ENCODE measurements at places on chromosomes 3 and 15.
A peak's percentile ranks its signal among the peaks of the same experiment; 100 is the strongest.

DNA sequence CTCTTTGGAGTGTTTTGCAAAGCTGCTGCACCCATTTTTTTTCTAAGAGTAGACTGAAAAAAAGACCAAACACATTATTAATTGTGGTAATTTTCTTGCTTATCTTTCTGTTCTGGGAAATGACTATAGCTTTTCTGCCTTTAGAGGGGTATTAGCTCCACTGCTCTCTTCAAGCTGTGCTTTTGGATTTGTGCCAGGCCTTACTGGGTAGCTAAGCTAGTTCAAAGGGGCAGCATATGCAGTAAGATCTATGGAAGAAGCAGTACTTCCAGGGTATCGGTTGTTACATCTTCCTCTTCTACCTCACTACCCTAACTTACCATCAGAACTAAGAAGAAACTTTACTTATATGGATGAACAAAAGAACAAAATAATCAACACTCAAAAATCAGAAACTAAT is 28.7 kb upstream of the ARIH1 start:
- no peak for DNase-seq

DNA sequence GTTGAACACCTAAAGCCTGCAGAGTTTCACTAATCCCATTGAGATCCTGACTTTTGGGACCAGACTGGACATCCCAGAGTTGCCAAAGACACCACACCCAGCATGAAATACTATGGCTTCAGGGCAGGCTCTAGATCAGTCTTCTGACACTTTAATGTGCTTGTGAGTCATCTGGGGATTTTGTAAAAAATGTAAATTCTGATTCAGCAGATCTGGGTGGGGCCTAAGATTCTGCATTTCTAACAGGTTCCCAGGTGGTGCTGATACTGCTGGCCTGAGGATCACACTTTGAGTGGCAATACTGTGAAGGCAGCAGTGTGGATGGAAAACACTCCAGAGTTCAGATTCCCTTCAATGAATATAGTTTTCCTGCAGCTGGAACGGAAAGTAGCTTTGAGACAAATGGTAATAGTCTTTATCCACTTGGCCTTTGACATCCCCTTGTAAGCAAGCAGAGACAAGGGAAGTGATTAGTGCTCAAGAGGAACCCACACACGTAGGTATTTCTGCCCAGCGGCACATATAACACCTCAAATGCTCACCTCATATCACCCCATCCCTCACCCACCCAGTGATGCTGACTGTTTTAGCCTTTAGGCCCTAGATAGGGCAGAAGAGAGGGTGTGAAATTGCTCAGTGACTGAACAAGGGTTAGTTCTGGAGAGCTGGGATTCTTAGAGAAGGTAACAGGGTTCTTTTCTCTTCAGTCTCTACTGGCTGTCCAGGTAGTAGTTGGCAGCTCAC is 51.5 kb upstream of the GSK3B start:
- no peak for DNase-seq

GRCh38 chr3:106208967-106209366 is 340.2 kb upstream of the CBLB start:
- no peak for DNase-seq

DNA sequence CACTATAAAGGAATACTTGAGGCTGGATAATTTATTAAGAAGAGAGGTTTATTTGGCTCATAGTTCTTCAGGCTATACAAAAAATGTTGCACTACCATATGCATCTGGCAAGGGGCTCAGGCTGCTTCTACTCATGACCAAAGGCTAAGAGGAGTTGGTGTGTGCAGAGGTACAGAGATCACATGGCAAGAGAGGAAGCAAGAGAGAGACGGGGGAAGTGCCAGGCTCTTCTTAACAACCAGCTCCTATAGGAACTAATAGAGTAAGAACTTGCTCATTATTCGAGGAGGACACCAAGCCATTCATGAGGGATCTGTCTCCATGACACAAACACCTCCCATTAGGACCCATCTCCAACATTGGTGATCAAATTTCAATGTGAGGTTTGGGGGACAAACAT is 6.0 kb upstream of the FNDC3B start:
- DNase-seq, result no peak

GRCh38 chr3:124467980-124468902 is 262.0 kb upstream of the UMPS start:
- peak; percentile 5 for DNase-seq

DNA sequence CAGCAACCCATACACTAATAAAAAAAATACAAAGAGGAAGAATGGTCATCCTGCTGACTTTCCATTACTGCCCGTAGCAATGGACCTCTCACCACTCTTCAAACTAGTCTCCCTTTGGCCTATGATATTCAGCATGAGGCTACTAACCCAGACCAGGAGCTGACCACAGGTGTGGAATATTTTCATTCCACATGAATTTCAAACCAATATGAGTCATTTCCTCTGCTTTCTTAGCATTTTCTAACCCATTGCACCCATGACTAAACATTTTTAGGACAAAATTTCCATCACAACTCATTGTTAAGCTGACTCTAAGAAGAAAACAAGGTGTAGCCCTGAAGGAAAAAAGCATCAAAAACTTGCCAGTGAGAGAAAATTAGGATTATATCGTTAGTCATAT is 34.0 kb upstream of the ZPLD1 start:
- DNase-seq, result no peak

- DNase-seq, result no peak
Observed at GRCh38 chr3:84165328-84165727, 793.5 kb upstream of the CADM2 start.

- no peak for DNase-seq
Observed at GRCh38 chr3:11198070-11198469, 43.8 kb downstream of the HRH1 start.

DNA sequence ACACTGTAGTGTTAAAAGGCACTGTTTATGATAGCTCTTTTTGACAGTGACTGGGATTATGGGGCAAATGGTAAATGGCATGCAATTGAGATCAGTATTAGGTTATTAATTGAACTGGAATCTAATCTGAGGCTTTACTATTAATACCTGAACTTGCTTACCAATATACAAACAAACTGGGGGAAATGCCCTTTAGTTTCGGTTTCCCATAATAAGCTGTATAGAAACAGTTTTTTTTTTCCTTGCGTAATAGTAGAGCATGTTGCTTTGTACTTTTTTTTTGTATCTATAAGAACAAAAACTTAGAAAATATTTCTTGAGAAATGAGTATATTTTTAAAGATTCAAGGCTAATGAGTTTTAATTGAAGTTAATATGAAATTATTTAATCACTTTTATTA is 95.0 kb downstream of the FNDC3B start:
- no peak for DNase-seq

DNA sequence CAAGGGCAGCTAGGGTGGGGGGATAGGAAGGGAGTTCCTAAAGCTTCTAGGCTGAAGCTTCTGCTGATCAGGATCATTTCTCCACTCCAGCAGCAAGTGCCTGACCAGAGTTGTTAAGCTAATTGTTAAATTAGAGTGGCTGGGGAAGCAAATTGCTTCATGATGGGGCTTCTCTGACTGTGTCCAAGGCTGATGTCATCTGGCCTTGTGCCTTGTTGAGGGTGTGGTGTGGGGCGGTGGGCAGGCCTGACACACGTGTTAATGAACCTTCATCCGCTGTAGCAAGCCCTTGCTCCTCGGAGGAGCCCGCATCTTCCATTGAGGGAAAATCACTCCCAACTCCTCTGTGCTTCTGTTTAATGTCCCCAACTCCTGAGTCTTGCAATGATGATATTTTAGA is 84.3 kb upstream of the ROPN1 start:
- DNase-seq, result no peak

- no peak for DNase-seq
Observed at GRCh38 chr15:94097552-94097951, 133.8 kb upstream of the MCTP2 start.

DNA sequence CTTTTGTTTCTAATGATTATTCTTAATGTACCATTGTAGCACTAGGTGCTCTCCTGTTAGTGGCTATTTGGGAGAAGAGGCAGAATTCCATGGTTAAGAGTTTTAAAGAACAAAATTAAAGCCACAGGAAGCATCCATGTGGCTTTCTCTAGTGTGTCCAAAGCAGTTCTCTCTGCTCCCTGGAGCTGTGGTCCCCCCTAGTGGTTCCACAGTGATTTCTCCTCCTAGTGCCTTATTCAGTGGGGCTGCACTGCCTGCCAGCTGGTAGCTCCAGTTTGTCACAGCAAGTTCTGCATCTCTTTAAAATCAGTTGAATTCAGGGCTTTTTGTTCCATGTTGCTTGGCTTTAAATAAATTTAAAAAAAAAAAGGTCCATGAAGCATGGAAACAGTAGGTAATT is 39.6 kb upstream of the FAM98B start:
- DNase-seq, result no peak

GRCh38 chr3:11907667-11908660 is 61.3 kb upstream of the TAMM41 start:
- DNase-seq, result no peak

DNA sequence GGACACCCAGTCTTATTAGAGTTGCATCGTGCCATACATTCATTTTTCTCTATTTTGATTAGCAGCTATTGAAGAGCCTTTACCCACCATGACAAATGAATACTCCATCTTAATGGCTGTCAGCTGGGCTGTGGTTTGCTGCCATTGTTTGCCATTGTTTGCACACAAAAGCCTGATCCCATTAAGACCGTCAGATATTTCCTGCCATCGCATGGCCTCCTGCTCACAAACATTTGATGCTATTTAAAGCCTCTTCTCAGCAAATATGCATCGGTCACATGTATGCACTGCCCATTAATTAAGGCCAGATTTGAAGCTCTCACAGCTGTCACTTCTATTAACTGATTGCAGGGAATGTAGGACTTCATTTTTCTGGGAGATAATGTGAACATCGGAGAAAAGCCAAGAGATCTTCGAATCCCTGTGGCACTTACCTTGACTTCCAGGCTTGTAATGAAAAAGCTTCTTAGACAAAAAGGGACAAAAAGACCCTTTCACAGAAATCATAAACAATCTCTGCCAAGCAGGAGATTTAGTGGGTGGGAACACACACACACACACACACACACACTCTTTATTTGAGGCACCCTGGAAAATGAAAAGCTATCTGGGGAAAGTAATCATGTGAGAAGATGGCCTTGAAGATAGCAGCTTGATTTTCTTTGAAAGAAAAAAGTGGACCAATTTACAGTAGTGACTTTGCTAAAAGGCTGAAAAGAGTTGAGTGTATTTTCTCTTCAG is 175.4 kb upstream of the NR2E3 start:
- no peak for DNase-seq

- no peak for DNase-seq
Observed at GRCh38 chr15:50911621-50912020, 3.1 kb downstream of the AP4E1 start.

DNA sequence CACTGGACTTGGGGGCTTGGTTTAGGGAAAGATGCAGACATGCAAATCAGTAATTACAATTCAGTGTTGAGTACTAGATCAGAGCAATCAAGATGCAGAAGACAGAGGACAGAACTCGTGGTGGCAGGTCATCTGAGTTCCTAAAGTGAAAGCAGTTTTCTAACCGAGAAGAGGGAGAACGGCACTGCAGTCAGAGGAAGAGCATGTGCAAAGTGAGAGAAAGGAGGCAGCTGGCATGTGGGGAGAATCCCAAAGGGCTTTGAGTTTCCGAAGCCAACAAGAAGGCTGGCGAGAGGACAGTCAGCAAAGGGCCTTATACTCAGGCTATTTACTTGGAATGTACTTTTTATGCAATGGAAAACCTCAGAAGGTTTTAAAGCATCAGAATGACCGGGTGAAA is 87.0 kb downstream of the ANP32A start:
- no peak for DNase-seq

DNA sequence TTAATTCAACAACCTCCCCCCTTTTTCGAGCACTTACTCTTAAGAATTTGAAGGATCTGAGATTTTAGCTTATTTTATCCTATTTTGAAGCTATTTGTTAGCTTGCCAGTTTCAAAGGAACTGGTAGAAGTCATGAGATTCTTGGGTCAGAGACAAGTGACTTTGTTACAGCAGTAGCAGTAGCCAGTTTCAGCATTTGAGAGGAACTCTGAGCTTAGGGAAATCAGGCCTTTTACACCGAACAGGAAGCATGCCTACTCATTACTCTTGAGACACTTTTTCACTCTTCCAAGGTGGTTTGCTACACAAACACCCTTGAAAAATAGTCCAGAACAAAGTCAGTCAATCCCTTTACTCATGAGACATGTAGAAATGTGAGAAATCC is 24.5 kb upstream of the TM4SF1 start:
- DNase-seq, result no peak

DNA sequence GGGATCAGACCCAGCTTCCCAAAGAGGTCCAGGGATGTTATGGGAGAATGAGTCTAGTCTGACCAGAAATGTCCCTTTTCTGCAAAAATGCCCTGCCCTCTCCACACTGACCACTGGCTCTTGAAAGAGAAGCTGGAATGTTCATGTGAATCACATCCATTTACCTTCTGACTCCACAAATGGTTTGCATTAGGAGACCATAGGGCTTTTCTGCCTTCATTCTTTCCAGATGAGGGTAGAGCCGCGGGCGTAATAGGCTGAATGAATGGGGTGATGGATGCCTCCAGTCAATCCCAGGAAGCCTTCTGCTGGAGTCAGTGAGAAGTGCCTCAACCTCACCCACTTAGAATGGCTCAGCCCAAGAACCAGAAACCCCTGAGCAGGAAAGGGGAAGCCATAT is 47.2 kb upstream of the IREB2 start:
- no peak for DNase-seq

DNA sequence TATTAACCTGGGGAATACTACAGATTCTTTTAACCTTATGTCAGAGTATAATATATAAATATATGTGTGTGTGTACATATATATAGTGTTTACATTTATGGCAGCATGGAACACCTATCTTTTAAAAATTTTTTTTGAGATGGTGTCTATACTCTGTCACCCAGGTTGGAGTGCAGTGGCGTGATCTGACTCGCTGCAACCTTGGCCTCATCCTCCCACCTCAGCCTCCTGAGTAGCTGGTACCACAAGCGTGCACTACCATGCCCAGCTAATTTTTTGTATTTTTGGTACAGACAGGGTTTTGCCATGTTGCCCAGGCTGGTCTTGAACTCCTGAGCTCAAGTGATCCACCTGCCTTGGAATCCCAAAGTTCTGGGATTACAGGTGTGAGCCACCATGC is 18.5 kb upstream of the ERICH6 start:
- no peak for DNase-seq

DNA sequence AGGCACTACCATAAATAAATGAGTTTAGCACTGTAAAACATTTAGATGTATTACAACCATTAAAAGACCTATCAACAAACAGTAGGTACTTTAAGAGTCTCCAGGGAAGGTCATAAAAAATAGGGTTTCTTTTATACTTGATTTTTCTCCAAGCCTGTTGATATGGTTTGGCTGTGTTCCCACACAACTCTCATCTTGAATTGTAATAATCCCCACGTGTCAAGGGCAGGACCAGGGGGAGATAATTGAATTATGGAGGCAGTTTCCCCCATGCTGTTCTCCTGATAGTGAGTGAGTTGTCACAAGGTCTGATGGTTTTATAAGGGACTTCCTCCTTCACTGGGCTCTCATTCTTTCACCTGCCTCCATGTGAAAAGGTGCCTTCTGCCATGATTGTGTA is 468.9 kb upstream of the UBE2E2 start:
- DNase-seq, result no peak

DNA sequence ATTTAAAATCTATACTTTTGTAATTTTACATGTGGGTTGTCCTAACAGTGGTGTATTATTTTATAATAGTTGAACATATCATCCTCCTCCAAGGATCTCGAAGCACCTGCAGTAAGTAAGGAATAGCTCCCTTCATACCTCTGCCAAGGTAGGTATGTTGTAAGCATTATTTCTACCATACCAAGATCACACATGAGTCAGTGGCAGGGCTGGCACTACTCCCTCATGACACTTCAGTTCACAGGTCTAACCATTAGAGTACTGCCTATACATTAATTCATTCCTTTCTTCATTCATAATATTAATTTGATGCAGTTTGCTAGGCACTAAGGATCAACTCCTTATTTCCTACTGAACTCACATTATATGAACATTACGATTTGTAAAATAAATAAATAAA is 11.9 kb upstream of the LEKR1 start:
- no peak for DNase-seq
